ENCODE measurements at places on chromosomes 3 and 15.

GRCh38 chr15:58593870-58594269 lies 155.6 kb downstream of the ADAM10 start:
- DNase-seq, result no peak

DNA sequence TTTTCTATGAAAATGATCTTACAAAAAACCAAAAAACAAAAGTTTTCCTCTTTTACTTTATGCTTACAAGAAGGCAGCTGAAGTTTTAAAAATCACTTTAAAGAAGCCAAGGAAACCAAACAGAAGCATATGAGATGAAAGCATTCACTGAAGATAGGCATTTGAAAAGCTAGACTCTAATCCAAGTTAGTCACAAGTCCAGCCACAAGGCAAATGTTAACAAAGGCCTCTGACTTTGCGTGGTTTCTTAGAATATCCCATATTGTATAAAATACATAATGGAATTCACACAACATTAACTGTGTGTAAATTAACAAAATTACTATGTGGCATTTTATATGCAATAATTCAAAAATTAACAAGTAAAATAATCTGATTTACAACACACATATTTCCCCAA lies 17.7 kb downstream of the MRPL3 start:
- no peak for DNase-seq

DNA sequence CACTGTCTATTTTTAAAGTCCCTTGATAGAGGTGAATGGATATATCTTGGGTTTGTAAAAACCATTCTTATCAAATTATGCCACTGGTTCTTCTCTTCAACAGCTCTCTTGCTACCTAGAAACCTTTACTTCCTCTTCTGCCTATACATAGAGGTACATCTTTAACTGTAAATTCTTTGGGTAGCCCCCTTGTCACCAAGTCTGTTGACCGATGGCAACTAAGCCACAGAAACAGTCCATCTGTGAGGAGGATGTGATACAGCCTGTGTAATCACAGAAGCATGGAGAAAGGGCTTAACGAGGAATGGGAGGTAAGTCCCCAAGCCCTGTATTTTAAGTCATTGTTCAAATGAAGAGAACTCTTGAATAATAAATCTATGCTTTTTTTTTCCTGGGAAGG lies 246.5 kb upstream of the MDFIC2 start:
- DNase-seq, result no peak

- DNase-seq, result no peak
Observed at GRCh38 chr15:25707656-25708365, 155.3 kb downstream of the ATP10A start.

GRCh38 chr3:5733995-5734394 lies 546.5 kb downstream of the EDEM1 start:
- no peak for DNase-seq

- DNase-seq, result no peak
Observed at GRCh38 chr15:67305506-67305905, 50.9 kb downstream of the IQCH start.

DNA sequence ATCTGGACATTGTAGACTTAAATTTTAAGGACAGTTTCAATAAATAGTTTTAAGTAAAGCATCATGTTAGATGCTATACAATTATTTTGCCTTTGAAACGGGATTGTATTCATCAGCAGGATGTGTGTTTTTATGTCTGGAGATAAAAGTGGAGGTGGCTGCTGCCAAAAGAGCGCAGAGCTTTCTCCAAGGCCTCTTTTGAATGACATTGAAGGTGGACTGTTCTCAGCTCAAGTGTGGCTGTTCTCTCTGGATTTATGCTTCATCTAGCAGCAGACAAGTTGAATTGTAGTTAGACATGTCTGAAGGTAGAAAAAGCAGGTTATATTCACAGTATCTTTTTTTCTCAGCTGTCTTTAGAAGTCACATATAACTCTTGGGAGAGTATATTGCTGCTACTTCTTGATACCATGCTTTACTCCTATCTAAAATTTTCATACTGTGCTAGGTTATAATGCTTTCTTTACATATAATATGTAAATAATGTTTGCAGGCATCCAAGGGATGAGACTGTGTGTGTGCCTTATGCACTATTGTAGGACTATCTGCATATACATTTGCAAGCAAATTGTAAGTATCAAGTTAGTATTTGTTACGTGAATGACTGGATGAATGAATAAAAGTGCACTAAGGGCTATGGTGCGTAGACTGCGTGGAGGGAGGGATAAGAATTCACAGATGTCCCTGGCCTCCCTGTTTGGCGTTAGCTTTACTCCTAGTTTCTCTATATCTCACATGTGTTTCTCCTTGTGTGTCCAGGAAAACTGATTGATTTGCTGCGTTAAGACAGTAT lies 340.1 kb downstream of the NAALADL2 start:
- DNase-seq, result no peak

DNA sequence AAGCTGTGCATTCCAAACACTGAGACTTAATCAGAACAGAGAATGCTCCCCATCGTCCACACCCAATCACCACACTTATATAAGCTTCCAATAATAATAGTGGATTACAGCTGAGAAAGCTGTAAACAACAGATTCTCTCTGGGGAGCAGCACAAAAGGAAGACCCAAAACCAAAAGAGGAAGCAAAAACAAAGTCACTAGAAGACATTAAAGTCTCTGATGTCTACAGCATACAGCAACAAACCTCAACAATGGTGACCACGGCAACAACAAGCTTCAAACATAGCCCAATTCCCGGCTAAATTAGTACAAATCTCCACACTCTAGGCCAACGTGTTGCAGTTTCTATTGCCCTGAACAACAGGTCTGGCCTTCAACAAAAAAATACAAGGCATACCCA lies 37.7 kb downstream of the ZDHHC23 start:
- DNase-seq, result no peak

DNA sequence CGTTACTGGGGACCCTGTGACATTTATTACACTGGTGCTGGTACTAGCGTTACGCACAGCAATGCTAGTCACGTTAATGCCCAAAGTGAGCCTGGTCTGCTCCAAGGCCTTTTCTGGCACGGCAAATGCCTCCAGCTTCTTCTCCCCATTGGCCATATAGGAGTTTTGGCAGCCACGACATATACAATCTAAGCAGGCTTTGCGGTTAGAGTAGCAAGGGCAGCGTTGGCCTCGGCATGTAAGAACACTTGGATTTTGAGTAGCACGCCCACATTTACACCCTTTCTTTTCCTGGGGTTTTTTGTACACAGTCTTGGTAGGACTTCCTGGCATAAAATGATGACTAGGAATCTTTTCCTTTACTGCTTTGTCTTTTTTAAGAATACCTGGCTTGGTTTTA lies 44.9 kb downstream of the MSL2 start:
- no peak for DNase-seq

GRCh38 chr3:44880284-44880683 lies 5.9 kb downstream of the TGM4 start:
- no peak for DNase-seq

DNA sequence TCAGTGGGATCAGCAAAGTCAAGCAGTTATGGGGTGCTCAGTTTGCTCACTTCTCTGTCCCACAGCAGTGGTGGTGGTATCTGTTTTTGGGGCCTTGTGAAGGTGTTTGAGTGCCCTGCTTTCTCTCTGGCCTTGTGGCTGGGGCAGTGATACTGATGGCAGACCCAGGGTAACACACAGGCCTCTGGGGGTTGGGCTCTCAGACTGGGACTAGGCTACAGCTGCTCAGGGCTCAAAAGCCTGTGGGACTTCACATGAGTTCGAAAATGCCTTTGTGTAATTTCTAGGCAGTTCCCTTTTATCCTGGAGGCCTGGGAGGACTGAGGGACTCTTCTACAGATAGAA lies 75.3 kb downstream of the STXBP5L start:
- no peak for DNase-seq

- DNase-seq, result no peak
Observed at GRCh38 chr3:179706233-179706632, 53.4 kb downstream of the USP13 start.

DNA sequence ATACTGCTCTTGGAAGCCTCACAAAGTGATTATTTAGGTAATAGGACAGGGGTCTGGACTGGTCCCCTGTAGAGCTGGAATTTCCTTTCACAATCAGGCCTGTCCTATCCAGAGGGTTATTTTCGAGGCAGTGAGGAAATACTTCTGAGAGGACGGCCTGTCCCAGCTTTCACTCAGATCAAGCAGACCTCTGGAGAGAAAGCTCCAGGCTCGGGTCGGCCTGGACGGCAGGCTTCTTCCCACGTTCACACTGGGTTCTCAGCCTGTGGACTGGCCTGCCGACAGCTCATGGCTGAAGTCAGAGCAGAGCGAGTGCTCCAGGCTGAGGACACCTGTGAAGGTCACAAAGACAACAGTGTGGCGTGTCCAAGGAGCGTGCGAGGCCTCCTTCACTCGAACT lies 405.3 kb downstream of the VPS13C start:
- no peak for DNase-seq

GRCh38 chr3:124078953-124079911 lies 87.3 kb upstream of the ROPN1 start:
- DNase-seq, result no peak

GRCh38 chr3:187196573-187197334 lies 532 bp upstream of the RTP1 start:
- no peak for DNase-seq
